ENCODE measurements at places on chromosomes 11 and 22. TPM values are rescaled to one million over a fixed set of nuclear protein-coding genes. Genes with fewer than 3 reads are reported as not detected.

GRCh38 chr22:30000566-30000965 is 79.7 kb upstream of the HORMAD2 start:
- no peak for DNase-seq
- H3K4me3 ChIP-seq, result no peak overlapping the region
- H3K36me3 ChIP-seq, result no peaks in the 10 kb centered on the region

The CSF2RB gene
- total RNA-seq, result not detected

GRCh38 chr11:70036971-70037882 is 40.9 kb upstream of the ANO1 start:
- peaks cover 3% of the 10 kb centered on the region for H3K36me3 ChIP-seq
- H3K4me1 ChIP-seq, result no peaks in the 10 kb centered on the region
- no peak overlapping the region for H3K27ac ChIP-seq
- no peak overlapping the region for H3K4me3 ChIP-seq
- peaks cover 33% of the 10 kb centered on the region for H3K27me3 ChIP-seq

The KRTAP5-4 gene
- not detected for total RNA-seq

- peaks cover 4% of the 10 kb centered on the region for H3K36me3 ChIP-seq
- no peak for DNase-seq
- H3K27me3 ChIP-seq, result no peaks in the 10 kb centered on the region
- H3K4me1 ChIP-seq, result peaks cover 69% of the 10 kb centered on the region
- H3K27ac ChIP-seq, result peak overlapping the region; percentile 13
Measured at GRCh38 chr11:44893308-44893822, 57.3 kb downstream of the TP53I11 start.

The PVALB gene
- total RNA-seq, result 0.61 TPM

DNA sequence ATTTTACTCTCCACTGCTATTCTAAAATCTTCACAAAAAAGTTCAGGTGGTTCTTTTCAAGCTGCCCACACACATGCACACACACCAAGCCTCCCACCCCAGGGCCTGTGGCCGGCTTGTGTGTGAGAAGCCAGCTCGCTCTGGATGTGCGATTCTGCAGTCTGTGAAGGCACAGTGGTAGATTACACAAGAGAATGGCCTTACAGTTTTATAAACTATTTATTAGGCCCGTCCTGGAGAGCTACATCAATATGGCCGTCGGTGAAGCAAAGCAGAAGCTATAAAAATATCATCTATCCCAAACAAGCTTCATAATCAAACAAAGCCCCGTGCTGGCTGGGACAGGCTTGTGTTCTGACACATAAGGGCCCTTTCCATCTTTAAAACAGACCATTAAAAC is 240.5 kb downstream of the OPCML start:
- H3K36me3 ChIP-seq, result no peaks in the 10 kb centered on the region
- no peak overlapping the region for H3K4me3 ChIP-seq
- no peaks in the 10 kb centered on the region for H3K27me3 ChIP-seq
- no peaks in the 10 kb centered on the region for H3K4me1 ChIP-seq
- no peak overlapping the region for H3K27ac ChIP-seq

- H3K27me3 ChIP-seq, result peaks cover 28% of the 10 kb centered on the region
- H3K4me3 ChIP-seq, result no peak overlapping the region
- no peaks in the 10 kb centered on the region for H3K36me3 ChIP-seq
- no peak for DNase-seq
- no peaks in the 10 kb centered on the region for H3K4me1 ChIP-seq
Measured at GRCh38 chr11:59076876-59077571, 9.1 kb upstream of the GLYATL1B start.

The EIF1AD gene
- total RNA-seq, result 61.0 TPM

GRCh38 chr11:41988951-41989572 is 529.6 kb upstream of the LRRC4C start:
- H3K4me1 ChIP-seq, result peaks cover 4% of the 10 kb centered on the region
- DNase-seq, result no peak
- H3K27me3 ChIP-seq, result no peaks in the 10 kb centered on the region
- no peaks in the 10 kb centered on the region for H3K36me3 ChIP-seq
- H3K4me3 ChIP-seq, result no peak overlapping the region

DNA sequence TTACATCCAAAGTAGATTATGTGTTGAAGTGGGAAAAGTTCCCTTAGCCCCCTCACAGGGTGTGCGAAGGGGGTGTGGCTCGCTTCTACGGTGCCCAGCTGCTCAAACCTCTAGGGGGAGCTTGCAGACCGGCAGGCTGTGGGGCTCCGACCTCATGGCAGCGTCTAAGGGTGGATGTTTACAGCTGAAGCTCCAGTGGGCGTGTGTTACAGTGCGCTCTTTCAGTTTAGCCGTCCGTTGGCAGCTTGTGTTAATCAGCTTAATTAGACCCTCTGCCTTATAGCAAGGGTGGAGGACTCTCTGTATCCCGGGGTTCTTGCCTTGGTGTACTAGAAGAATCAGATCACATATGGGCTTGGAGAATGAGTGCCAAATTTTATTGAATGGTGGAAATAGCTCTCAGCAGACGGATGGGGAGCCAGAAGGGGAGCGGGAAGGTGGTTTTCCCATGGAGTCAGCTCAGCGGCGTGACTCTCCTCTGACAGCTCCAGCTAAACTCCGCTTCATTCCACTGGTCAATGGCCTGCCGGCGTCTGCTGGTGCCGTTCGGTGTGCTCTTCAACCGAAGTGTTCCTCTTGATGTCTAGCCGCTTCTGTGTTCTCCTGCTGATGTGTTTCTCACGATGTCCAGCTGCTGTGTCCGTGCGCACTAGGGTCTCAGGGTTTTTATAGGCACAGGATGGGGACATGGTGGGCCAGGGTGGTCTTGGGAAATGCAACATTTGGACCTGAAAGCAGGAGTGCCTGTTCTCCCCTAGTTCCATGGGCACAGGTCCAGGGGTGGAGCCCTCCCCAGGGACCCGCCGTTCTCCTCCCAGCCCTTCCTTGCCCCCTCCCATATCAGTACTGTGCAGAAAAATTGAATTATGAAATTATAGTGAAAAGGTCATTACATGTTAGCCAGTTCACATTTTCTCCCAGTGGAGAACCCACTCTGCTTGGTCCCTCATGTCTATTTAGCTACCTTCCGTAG is 28.6 kb upstream of the OR10G7 start:
- H3K4me1 ChIP-seq, result peaks cover 11% of the 10 kb centered on the region
- peak overlapping the region; percentile 59 for H3K4me3 ChIP-seq
- DNase-seq, result peak; percentile 40
- no peak overlapping the region for H3K27ac ChIP-seq

- no peaks in the 10 kb centered on the region for H3K36me3 ChIP-seq
- H3K4me3 ChIP-seq, result peak overlapping the region; percentile 95
- peaks cover 42% of the 10 kb centered on the region for H3K4me1 ChIP-seq
- peak overlapping the region; percentile 97 for H3K27ac ChIP-seq
- peaks cover 15% of the 10 kb centered on the region for H3K27me3 ChIP-seq
Measured at GRCh38 chr11:119356349-119357031, 10.0 kb upstream of the MFRP start.

DNA sequence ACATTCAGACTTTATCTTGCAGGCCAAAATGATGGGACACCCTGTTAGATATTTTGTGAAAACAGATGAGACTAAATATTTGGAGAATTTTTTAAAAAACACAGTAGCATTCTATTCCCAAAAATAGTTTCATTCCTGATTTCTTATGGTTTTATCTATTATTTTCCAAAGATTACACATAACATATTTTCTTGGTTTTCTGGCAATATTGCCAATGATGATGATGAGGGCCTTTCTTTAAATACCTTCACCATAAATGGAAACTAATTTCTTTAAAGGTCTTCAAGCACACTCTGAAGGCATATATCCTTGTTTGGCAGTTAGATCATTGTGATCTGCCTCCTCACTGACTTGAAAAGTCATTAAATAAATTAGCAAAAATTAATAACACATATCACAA is 522.3 kb upstream of the LUZP2 start:
- H3K27me3 ChIP-seq, result no peaks in the 10 kb centered on the region
- no peak overlapping the region for H3K27ac ChIP-seq
- no peak for DNase-seq
- no peak overlapping the region for H3K4me3 ChIP-seq
- H3K4me1 ChIP-seq, result peaks cover 12% of the 10 kb centered on the region
- H3K36me3 ChIP-seq, result no peaks in the 10 kb centered on the region

The DEUP1 gene
- 0.70 TPM for total RNA-seq

The DRICH1 gene
- total RNA-seq, result 0.43 TPM

The ANGPTL5 gene
- total RNA-seq, result not detected

DNA sequence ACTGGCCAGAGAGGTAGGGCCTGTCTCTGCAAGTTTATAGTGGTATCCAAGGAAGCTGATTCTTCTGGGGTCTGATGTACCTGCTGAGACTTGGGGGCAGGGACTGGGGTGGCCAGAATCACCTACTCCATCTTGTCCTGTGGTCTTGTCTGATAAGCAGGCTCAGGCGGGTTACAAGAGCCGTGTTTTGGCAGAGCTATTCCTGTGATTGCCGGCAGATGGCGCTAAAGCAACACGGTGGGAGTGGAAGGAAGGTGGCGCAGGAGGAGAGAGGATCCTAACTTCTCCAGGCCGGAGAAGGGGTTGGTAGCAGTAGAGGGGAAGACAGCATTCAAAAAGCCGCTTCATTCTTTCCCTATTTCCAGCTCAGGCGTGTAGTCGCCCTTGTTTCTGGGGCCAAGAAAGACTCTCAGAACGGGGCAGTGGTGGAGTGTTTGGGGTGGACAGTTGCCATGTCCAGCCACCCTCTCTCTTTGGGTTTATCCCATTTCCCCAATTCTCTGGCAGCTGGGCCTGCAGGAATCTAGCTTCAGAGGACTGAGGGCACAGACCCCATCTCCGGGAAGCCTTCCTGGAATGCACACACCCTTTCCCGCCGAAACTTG is 15.1 kb downstream of the CHRM1 start:
- peak; percentile 94 for DNase-seq
- no peak overlapping the region for H3K4me3 ChIP-seq
- H3K27ac ChIP-seq, result no peak overlapping the region
- H3K36me3 ChIP-seq, result no peaks in the 10 kb centered on the region
- peaks cover 4% of the 10 kb centered on the region for H3K4me1 ChIP-seq

DNA sequence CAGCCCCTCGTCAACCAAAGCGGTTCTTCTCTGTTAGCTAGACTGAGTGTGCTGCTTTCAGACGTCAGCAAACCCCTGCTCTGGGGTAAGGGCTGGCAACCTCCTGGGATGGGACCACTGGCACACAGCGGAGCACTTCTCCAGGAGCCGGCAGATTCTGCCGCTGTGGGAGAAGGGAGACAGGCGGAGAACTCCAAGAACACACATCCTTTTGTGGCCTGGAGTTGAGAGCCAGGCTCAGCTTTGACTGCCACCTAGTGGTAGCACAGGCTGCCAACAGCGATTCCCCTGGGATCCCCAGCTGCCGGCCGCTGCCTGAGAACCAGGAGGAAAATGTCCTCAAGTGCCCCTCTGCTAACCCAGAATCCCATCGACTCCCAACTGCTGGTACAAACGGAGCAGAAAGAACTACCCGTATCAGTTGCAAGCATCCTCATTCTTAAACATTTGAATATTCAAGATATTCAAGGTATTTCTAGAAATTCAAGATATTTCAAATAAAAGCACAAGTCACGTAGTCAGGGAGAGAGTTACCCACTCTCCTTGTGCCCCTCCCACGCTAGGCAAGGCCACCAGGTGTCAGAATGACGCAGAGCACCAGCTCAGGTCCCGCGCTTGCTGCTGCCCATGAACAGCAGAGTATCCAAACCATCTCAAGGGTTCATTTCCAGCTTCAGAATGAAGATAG is 4.9 kb downstream of the LTO1 start:
- peaks cover 24% of the 10 kb centered on the region for H3K4me1 ChIP-seq
- H3K27me3 ChIP-seq, result no peaks in the 10 kb centered on the region
- H3K36me3 ChIP-seq, result no peaks in the 10 kb centered on the region
- H3K4me3 ChIP-seq, result peak overlapping the region; percentile 82
- peak overlapping the region; percentile 88 for H3K27ac ChIP-seq

DNA sequence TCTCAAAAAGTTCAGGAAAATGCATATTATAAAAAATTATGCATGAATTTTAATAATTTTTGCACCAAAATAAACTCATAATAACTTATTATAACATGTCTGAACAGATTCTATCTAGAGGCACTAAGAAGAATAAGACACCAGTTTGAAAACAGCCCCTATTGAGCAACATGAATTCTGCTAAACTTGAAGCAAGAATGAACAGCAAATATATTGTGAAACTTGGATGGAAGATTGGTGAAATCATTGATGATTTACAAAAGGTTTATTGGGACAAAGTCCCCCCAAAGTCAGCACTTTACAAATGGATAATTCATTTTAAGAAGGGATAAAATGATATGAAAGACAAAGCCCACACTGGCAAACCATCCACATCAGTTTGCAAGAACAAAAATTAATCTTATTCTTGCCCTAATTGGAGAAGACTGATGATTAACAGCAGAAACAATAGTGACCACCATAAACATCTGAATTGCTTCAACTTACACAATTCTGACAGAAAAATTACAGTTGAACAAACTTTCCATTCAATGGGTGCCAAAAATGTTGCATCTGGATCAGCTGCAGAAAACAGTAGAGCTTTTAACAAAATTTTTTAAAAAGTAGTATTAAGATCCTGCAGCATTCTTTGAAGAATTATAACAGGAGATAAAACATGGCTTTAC is 257.5 kb upstream of the FAT3 start:
- H3K27me3 ChIP-seq, result no peaks in the 10 kb centered on the region
- no peaks in the 10 kb centered on the region for H3K36me3 ChIP-seq
- no peak overlapping the region for H3K27ac ChIP-seq
- H3K4me1 ChIP-seq, result peaks cover 7% of the 10 kb centered on the region
- no peak overlapping the region for H3K4me3 ChIP-seq

The MS4A2 gene
- not detected for total RNA-seq

DNA sequence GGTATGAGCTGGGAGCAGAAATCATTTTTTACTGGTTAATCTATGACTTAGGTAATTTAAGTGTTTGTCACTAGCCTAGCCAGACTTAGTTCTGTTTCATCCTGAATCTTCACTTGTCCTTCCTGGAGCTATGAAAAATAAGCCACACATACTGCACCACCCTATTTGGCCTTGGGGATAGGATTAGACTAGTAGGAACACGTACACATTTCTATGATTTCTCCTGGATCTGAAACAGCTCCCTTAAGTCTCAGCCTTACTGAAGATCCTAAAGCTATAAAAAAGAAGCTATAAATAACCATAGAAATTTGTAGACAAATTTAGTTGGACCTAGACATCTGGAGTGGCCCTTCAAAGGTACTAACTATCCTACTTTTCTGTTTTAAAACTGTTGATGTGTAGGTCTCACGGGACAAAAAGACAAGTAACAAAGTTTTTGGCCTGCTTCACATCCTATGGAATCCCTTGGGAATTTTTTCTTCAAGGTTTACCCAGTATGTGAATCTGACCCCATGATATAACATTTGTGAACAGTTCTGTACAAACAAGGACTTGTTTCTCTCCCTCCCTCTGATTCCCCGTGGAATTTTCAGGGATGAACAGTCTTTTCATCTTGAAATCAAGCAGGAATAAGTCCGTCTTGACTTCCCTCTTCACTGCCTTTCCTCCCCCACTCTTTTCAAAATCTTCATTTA is 275.0 kb downstream of the FAM76B start:
- peak overlapping the region; percentile 83 for H3K27ac ChIP-seq
- no peaks in the 10 kb centered on the region for H3K36me3 ChIP-seq
- H3K4me3 ChIP-seq, result no peak overlapping the region
- no peak for DNase-seq

DNA sequence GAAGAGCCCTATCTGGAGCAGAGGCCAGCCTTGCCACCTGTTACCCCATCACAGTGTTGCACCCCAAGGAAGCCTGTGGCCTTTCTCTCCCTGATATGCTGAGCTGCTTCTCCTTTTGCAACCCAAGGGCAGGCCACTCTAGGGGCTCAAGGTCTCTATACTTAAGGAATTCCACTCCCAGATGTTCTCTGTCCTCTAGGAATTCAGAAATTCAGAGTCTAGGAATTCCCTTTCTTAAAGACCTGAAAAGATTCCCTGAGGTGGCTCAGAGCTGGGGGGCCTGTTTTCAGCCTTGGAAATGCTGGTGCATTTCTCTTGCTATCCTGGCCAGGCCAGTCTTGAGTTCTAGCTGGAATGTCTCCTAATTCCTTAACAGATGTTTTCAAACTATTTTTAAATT is 68.0 kb upstream of the OLFML1 start:
- DNase-seq, result no peak
- H3K4me3 ChIP-seq, result no peak overlapping the region
- H3K4me1 ChIP-seq, result peaks cover 14% of the 10 kb centered on the region
- H3K27ac ChIP-seq, result no peak overlapping the region
- H3K36me3 ChIP-seq, result no peaks in the 10 kb centered on the region

Data from neural crest cell (in vitro differentiated cells).